ENCODE measurements at places on chromosomes 2 and 18.

- no peak for DNase-seq
These were observed 116.9 kb downstream of the NR4A2 start for GRCh38 chr2:156215656-156216055.

DNA sequence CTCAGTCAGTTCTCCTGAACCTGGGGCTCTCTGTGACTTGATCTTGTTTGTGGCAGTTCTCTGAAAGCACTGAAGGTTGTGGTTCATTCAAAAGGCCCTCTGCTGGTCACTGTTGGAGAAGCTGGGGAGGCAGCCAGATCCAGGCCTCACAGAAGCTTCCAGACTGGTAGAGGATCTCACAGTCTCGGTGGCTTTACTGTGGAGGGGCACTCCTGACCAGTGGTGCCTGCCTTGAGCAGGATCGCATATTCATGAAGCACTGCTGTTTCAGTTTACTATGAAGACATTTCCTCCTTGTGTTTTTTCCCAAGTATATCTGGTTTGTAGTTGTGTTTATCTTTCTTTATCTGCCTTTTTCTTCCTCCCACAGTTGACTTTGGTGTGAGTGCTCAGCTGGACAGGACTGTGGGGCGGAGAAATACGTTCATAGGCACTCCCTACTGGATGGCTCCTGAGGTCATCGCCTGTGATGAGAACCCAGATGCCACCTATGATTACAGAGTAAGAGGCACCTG lies 133.9 kb downstream of the MAP4K4 start:
- peak; percentile 52 for DNase-seq

GRCh38 chr2:25491003-25491696 lies 149.4 kb upstream of the DNMT3A start:
- no peak for DNase-seq

DNA sequence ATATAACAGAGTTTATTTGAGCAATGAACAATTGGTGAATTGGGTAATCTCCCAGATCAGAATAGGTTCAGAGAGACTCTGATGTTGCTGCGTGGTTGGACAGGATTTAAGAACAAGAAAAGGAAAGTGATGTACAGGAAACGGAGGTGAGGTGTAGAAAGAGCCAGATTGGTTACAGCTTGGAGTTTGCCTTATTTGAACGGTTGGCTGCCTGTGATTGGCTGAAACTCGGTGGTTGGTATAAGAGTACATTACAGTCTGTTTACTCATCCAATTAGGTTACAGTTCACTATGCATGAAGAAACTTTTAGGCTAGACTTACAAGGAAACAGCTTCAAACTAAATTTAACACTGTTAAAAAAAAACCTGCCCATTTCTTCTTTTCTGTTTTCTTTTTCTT lies 68.0 kb upstream of the CABLES1 start:
- DNase-seq: no peak

DNA sequence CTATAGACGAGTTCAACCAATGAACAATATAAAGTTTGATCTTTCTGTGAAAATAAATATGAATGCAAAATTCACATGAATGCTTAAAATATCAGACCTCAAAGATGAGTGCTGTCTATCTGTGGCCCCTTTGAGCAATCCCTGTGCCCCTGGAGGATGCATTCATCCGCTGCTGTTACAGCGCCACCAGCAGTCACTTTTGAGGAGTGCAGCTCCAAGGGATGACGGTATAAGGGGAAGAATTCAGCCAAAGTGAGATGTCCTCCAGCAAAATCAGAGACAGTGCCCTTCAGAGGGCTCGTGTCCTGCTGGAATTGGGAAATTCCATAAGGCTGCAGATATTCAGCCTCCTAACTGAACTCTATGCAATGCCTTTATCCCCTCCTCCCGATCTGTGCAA lies 12.0 kb upstream of the CHRNA1 start:
- no peak for DNase-seq

- no peak for DNase-seq
These were observed 511.4 kb downstream of the RNF144A start for GRCh38 chr2:7428454-7429204.

- no peak for DNase-seq
These were observed 7.0 kb downstream of the C2orf81 start for GRCh38 chr2:74414441-74414840.

- no peak for DNase-seq
These were observed 171.9 kb downstream of the ACOXL start for GRCh38 chr2:110904116-110904778.

GRCh38 chr2:1081451-1082225 lies 131.0 kb downstream of the SNTG2 start:
- DNase-seq: no peak

GRCh38 chr2:3472966-3473365 lies 46.4 kb downstream of the ADI1 start:
- DNase-seq: no peak

DNA sequence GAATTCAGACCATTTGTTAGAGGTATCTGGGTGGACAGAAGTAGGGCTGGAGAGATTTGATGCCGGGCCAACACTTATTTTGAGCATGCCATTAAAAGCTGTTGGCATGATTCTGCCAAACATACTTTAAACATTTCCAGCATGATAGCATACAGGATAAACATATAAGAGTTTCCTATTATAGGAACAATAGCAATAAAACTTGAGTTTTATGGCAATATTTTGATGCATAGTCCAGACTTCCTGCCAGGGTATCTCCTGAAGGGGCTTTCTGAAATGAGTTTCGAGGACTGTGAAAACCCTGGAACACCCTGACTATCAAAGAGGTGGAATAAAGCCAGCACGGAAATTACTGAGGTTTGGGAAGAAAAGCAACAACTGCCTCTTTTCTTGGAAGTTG lies 1398.0 kb upstream of the NXPH2 start:
- DNase-seq: no peak

DNA sequence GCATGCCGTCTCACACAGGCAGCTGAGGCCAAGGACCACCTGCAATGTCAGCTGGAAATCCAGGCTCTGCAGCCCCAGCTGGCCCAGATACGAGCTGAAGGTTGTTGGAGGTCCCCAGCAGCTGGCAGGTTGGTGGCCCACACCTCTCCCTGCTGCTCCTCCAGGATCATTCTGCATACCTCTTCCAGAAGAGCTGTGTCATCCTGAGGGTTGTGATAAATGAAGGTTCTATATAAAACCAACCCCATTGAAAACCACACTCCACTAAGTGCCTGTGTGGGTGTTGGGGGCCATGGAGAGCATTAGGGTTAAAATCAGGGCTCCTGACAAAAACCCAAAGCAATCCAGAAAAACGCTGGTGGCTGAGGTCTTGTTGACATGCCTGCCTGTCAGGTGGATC lies 50.4 kb downstream of the C1QL2 start:
- DNase-seq: no peak

DNA sequence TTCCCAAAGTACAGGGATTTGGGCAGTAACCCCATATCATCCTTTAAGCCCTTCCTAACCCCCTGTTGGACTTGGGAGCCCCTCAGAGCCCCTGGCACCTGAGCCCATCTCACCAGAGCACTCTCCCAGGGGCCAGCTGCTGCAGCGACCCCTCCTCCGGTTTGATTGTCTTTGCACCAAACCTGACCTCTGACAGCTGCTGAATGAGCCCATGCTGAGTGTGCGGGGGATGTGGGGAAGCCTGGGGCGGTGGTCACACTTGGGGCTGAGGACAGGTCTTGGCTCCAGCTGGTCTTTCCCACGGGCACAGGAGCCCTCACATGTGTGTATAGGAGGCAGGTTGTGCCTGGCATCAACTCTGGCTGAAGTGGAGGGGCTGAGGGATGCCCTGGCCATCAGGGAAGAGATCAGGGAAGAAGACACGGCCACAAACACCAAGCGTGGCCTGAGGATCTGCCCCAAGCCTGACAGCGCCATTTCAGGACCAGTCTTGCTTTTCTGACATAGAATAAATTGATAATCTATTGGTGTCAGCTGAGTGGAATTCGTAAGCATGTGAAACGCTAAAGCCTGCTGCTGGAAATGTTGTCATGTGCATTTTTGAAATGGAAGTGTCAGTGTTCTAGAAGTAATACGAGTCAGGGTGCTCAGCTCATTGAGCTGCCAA lies 102.4 kb downstream of the ACKR3 start:
- no peak for DNase-seq

DNA sequence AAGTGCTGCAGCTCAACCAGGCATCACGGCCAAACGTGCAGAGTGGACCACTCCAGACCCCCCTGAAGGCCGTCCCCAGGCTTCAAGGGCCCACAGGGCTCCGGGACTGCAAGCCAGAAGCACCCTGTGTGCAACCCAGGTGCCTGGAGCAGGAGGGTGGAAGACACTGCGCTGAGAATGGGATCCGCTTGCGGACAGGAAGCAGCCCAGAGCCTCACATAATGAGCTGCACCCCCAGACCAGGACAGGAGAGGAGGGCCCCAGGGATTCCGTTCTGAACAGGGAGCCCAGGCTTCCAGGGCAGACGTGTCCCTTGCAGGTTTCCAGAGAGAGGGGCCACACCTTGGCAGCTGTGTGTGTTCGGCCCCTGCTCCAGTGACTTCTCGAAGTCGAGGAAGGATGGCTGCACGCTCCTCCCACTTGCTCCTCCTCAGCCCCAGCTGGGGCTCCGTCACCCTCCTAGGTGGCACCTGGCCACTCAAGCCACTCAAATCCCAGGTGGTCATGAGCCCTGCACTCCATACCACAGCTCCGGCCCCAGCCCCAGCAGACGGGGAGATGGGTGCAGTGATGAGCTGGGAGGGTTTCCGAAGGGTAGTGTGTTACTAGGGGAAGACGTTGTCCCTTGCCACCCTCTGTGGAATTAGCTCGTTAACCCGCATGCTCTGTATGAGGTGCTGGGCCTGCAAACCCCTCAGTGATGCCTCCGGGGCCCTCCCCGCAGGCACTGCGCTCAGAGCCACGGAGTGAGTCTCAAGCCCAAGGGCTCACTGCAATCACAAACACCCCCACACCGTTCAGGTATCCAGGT lies 79.2 kb downstream of the NDUFA10 start:
- DNase-seq: no peak

- DNase-seq: no peak
These were observed 297.0 kb downstream of the BCL2 start for GRCh38 chr18:63022429-63023022.

DNA sequence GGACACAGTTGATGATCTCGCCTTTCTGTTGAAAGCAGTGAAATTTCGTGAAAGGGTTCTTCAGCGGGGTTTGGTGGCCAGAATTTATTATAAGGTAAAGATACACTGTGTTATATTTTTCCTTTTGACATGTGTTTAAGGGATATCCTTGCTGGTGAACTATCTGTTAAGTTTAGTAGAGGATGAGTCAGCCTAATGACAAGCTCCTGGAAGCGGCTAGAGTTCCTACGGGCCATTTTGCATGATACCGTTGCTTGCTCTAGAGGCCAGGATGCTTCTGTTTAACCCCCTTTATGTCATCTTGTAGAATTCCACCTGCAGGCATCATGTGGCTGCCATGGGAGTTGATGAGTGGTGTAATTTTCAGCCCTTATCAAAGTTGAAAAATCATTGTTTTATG lies 124.8 kb upstream of the BCL2L11 start:
- DNase-seq: no peak

DNA sequence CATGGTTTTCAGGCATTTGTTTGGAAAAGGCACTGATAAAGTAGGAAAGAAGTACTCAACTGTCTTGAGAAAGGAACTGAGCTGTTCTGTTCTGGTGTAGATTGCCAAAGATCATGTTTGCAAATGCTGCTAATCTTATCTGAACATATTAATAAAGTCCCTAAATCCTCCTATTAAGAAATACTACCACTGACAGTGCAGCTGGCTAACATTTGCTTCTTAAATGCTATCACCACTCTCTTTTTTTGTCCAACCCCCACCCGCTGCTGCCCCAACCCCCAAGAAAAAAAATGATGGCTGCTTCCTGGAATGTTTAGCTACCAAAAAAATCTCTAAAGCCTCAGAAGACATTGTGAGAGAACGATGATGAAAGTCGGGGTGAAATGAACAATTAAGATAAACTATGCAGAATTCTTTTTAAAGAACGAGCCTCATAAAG lies 130.7 kb downstream of the CCBE1 start:
- DNase-seq: no peak

DNA sequence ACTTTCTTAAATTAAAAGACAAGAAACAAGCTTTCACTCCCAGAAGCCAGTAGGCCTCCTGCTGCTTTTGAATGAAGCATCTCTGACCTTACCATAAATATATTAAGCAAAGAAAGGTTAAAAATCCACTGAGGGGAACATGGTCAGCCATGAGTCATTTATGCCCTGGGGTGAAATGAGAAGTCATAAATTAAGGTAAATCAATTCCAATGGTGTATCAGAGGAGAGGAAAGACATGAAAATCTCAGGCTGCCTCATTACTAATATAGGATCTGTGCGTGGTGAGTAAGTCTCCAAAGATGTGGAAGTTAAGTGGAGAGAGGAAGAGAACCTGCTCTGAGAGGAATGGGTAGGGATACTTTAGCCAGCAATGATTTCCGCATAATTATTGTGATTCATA lies 292.3 kb upstream of the CHAC2 start:
- DNase-seq: no peak

GRCh38 chr2:69083235-69083748 lies 70.3 kb downstream of the ANTXR1 start:
- DNase-seq: no peak

GRCh38 chr18:24785019-24785418 lies 324.6 kb downstream of the HRH4 start:
- DNase-seq: no peak

GRCh38 chr2:98503481-98504105 lies 58.9 kb downstream of the INPP4A start:
- no peak for DNase-seq

- no peak for DNase-seq
These were observed 28.0 kb upstream of the DDX18 start for GRCh38 chr2:117786520-117786919.

- no peak for DNase-seq
These were observed 43.4 kb upstream of the SMAD7 start for GRCh38 chr18:48994044-48994651.

DNA sequence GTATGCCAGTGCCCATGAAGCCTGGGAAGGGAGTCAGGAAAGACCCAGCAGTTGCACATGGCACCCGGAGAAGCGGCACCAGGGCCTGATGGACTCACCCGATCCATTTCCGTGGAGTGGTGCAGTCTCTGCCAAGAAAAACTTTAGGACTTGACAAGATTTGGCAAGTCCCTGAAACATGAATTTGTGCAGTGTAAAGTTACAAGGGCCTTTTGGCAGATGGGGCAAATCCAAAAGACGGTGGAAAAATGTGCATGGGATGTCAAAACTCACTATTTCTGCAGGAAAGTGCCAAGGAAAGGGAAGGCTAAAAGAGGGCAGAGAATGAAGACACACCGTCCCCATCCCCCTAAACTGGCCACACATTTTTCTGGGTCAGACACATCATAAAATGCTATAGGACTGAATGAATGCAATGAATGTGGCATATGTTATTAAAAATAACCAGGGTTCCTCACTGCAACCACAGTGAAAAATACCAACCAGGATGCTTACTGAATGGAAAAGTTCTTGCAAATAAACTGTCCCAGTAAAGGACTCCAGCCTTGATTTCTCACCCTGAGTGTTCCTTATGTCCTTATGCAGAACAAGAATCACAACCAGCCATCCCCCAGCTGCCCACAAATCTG lies 173.5 kb upstream of the SIX2 start:
- no peak for DNase-seq

DNA sequence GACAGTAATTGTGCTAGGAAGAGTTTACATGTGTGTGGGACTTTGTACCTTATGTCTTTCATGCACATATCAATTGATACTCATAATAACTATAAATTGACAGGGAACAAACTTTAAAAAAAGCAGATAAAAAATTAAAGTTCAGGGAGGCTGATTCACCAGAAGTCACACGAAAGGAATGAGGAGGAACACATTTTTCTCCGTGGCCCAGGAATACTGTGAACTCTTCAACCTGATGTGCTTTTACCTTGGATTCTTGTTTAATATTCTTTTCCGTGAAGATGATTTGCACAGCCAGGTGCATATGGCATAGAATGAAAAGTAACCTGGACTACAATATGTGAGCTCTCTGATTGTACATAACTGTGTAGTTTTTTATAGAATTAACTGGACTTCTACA lies 326.3 kb downstream of the CDH7 start:
- no peak for DNase-seq

Measured in naive B cell (primary cell).